ENCODE measurements at places on chromosomes 2 and 18. TPM values are rescaled to one million over a fixed set of nuclear protein-coding genes. Genes with fewer than 3 reads are reported as not detected.

DNA sequence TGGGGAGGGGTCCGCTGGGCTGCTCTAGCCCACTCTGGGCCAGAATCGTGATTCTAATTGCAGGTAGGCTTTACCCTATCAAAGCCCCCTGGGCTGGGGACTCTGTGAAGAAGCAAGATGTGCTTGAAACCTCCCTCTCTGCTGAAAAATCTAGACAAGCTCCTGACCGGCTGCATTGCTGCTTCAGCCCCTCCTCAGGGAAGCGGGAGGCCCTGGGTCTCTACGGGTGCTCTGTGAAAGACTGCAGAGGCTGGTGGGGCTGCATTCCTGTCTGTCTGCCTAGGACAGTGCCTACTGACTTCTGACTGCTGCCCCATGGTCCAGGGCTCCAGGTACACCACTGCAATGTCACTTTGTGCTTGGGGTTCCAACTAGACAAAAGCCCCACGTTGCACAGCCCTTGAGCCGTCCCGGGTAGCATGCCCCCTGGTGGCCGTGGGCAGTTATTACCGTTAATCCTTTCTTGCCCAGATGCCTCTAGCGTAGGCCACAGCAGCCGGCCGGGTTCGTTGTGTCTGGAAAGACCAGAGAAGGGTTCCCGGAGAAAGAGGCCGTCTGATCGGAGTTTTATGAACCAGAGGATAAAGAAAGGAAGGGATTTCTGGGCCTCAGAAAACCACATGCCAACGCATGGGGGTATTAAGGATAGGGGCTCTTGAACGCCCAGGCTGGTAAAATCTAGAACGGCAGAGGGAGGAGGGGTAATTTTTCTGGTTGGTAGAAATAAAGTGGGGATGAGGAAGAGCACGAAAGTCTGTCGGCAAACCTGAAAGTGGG lies 15.9 kb upstream of the C1QL2 start:
- H3K36me3 ChIP-seq = no peaks in the 10 kb centered on the region
- no peak overlapping the region for H3K4me3 ChIP-seq
- peak; percentile 39 for DNase-seq
- H3K4me1 ChIP-seq = no peaks in the 10 kb centered on the region
- no peaks in the 10 kb centered on the region for H3K27me3 ChIP-seq

Gene FTCDNL1
- total RNA-seq = 0.86 TPM

DNA sequence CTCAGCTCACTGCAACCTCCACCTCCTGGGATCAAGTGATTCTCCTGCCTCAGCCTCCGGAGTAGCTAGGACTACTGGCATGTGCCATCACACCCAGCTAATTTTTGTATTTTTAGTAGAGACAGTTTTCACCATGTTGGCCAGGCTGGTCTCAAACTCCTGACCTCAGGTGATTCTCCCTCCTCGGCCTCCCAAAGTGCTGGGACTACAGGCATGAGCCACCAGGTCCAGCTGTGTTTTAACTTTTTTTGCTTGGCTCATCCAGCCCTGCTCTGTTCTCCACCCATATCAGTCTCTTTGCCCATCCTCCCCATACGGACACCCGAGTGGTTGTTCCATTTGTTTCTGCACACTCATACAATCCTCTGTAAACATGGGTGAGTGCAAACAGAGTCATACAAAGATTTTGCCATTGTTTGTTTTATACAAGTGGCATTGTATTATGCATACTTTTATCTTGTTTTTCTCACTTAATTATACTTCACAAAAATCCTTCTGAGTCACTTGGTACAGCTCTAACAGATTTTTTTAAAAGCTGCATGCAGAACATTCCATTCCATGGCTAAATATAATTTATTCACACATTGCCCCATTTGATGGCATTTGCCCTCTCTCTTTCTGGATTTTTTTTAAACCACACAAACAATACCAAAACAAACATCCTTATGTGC lies 5.3 kb downstream of the APOB start:
- no peak for DNase-seq
- peaks cover 2% of the 10 kb centered on the region for H3K4me1 ChIP-seq
- no peaks in the 10 kb centered on the region for H3K36me3 ChIP-seq
- H3K27me3 ChIP-seq = peaks cover 4% of the 10 kb centered on the region
- H3K4me3 ChIP-seq = no peak overlapping the region
- no peak overlapping the region for H3K27ac ChIP-seq

DNA sequence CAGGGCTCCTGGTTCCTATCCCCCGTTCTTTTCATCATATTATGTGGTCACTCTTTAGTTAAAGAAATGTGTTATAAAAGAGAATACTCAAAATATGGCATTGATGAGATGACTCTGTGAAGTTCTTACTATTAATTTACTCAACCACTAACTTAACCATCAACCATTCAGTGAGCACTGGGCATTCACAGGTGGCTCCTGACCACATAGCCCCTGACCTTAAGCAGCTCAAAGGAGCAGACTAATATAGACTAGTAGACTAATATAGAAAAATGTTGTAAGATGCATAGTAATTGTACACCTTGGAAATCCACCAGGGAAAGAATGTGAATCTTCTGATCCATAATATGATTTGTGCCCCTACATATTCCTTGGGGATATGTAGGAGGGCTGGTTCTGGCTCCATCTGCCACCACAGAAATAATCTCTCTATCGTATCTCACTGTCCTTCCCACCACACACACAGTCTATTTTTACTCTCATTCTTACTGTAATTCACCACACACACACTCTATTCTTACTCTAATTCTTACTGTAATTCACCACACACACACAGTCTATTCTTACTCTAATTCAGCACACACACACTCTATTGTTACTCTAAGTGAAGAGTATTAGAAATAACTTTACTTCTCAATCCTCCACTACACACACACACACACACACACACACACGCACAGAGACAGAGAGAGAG lies 188.9 kb upstream of the ITGA4 start:
- H3K27ac ChIP-seq = no peak overlapping the region
- H3K36me3 ChIP-seq = peaks cover 25% of the 10 kb centered on the region
- DNase-seq = no peak
- peaks cover 25% of the 10 kb centered on the region for H3K4me1 ChIP-seq

GRCh38 chr2:55120634-55121359 lies 70.5 kb upstream of the RTN4 start:
- H3K27ac ChIP-seq = no peak overlapping the region
- peaks cover 6% of the 10 kb centered on the region for H3K4me1 ChIP-seq
- H3K4me3 ChIP-seq = no peak overlapping the region
- H3K36me3 ChIP-seq = no peaks in the 10 kb centered on the region
- DNase-seq = no peak

DNA sequence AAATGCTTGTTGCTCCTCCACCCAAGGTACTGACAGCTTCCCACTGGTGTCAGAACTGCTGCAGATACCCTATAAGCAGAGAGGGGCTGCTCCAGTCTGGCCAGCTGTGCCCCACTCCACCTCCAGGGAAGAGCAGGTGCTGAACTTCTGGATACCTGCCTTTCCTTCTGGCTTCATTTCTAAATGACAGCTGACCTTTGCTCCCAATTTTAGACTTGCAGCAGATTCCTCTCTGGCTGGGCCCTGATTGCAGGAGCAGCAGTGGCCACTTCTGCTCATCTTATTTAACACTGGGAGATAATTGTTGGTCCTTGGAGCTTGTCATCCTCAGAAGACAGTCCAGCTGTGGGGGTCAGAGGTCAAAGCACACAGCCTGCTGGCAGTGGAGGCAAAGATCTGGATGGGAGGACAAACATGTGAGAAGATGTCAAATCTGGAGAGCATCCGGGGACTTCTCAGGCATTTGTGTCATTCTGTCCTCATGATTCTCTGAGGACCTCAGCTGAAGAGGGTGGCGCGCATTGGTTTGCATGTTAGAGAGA lies 38.9 kb downstream of the SETBP1 start:
- H3K36me3 ChIP-seq = peaks cover 51% of the 10 kb centered on the region
- H3K4me1 ChIP-seq = peaks cover 88% of the 10 kb centered on the region
- peaks cover 9% of the 10 kb centered on the region for H3K27me3 ChIP-seq

DNA sequence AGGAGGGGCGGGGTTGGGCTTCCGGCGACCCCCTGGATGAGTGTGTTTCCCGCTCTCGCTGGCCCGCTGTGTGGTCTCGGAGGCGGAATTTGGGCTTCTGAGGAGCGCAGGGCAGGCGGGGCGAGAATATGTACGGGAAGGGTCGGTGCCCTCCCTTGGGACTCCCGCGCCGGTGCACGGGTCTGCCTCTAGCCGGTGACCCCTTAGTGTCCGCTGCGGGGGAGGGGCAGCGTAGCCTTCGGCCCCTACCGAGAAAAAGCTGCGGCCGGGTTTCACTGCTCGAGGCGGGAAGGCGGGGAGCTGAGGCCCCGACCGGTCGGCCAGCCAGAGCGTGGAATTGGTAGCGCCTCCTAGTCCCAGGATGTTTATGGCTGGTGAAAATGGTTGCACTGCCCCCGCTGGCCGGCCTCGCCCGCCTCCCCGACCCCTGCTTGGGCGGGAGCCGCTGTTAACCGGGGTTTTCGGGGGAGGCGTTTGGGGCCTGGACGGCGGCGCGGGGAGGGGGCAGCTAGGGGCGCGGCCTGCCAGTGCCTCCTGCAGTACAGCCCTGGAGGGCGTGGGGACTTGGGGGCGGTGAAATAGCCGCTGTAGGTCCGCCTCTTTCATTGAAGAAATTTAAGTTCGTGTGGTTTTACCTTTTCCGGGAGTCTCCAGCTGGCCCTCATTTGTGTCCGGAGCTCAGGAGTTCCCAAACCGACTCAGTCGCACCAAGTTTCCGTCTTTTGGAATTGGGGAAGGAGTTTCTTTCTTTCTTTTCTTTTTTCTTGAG lies at the start of gene UGP2:
UGP2 (plus strand) TSS at position 643 of the 769 bp plus-strand sequence. CDS start 290 bp downstream, outside the sequence.
- peaks cover 50% of the 10 kb centered on the region for H3K36me3 ChIP-seq
- DNase-seq = peak; percentile 92
- peak within 1 kb of the TSS; percentile 99 for H3K4me3 ChIP-seq
- H3K4me1 ChIP-seq = peaks cover 51% of the 10 kb centered on the region
- no peaks in the 10 kb centered on the region for H3K27me3 ChIP-seq

DNA sequence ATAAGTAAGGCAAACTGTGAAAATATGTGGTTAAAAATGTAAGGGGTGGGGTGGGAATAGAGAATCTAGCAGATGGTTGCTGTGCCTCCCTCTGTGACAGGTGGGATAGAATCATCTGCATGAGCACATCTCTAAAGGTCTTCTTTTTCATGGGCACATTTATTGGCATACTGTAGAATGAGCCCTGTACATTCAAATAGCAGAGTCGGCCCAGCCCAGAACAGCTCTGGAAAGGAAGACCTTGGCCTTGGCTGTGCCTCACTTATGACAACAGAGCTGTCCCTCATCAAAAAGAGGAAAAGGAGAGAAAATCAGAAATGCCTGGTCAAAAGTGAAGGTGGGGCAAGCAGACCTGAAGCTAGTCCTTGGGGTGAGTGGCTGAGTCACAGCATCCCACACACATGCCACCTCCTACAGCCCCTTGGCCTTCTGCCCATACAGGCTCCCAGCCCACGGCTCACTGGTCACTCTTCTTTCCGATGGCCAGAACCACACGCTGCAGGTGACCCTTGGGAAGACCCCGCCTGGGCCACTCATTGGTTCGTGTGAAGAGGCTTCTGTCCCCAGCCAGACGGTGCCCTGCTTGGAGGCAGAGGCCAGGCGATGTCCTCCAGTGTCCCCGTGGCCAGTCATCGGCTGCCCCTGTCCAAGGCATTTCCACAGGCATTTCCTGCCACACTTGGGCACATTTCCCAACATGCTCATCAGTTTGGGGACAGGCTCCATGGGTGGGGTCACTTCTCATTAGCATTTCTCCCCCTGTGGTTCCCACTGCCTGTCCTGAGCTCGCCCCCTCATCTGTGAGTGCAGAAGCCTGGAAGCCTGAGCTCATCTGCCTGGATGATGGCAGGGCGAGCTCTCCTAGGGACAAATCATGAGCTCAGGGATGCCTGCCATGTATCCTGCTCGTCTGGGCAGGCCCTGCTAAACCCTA lies 113.6 kb downstream of the MCFD2 start:
- no peak for DNase-seq
- no peak overlapping the region for H3K4me3 ChIP-seq
- H3K36me3 ChIP-seq = no peaks in the 10 kb centered on the region
- H3K4me1 ChIP-seq = no peaks in the 10 kb centered on the region
- peaks cover 2% of the 10 kb centered on the region for H3K27me3 ChIP-seq
- H3K27ac ChIP-seq = no peak overlapping the region

DNA sequence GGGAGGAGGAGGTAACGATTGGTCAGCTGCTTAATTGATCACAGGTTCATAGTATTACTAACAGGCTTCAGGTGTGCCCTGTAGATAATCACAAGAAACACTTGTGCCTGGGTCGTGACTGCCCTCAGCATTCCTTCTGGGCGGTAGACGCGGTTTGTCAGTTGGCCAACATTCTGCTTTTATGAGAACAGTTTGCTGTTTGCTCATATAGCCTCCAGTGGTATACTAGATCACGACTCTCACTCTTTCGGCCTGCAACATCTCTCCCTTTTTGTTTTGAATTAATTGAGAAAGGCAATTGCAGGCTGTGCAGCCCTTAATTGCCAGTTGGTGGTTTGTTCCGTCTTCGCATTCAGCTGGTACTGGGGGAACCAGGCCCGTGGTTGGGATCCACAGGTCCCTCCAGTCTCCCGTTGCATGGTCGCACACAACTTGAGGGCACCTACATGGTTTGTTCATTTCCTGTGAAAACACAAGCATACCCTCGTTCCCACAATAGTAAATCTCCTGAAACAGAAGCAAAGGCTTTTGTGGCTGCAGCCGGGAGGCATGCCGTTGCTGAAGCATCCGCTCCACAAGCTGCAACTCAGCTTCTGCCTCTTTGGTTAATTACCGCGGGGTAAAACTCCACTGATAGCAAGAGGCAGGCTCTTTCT lies 30.3 kb upstream of the GPR17 start:
- no peak for DNase-seq
- H3K4me1 ChIP-seq = no peaks in the 10 kb centered on the region
- no peaks in the 10 kb centered on the region for H3K36me3 ChIP-seq
- no peak overlapping the region for H3K27ac ChIP-seq

DNA sequence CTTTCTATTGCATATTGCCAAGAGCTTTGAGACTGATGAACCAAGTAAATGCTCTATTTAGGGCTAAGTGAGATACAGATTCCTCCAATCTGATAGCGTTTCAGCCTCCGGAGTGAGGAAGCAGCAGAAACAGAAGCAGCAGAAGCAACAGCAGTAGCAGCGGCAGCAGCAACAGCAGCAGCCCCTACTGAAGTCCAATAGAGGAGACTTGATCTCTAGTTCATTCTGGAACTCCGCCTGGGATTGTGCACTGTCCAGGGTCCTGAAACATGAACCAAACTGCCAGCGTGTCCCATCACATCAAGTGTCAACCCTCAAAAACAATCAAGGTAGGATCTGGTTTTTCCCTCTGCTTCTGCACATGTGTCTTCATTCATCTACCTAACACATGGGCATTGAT lies at the start of gene DPP10:
DPP10 (plus strand) TSS at position 132 of the 400 bp plus-strand sequence.
- no peaks in the 10 kb centered on the region for H3K27me3 ChIP-seq
- H3K4me1 ChIP-seq = no peaks in the 10 kb centered on the region
- no peak for DNase-seq
- no peak within 1 kb of the TSS for H3K4me3 ChIP-seq
- H3K27ac ChIP-seq = no peak within 1 kb of the TSS

Gene APCDD1
- total RNA-seq = not detected

DNA sequence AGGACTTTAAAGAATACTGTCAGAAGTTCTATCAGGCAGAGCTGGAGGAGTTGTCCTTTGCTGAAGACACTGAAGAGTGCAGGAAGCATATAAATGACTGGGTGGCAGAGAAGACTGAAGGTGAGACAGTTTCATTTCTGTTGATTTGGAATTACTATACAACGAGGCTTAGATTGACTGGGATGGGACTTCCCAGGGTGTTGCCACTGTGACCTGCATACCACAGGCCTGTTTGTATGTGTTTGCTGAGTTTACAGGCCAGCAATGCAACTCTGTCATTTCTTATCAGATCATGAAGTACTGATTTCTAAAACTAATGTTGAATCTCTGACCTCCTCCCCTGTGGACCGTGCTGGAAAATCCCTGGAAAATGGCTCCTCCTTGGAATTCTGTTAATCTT lies 11.8 kb downstream of the SERPINB8 start:
- H3K27ac ChIP-seq = no peak overlapping the region
- H3K4me3 ChIP-seq = no peak overlapping the region
- H3K36me3 ChIP-seq = peaks cover 21% of the 10 kb centered on the region
- H3K4me1 ChIP-seq = peaks cover 25% of the 10 kb centered on the region
- no peak for DNase-seq

All from activated CD4-positive, alpha-beta memory T cell treated with anti-CD3 and anti-CD28 coated beads, Interleukin-2, amount 10 ng/mL, durations not matched to agents 7 days and 5 days (primary cell).